ENCODE measurements at places on chromosomes 11 and 22. TPM values are rescaled to one million over a fixed set of nuclear protein-coding genes. Genes with fewer than 3 reads are reported as not detected.

- DNase-seq, result peak; percentile 98
Measured at GRCh38 chr11:73307323-73308002, 613 bp upstream of the ARHGEF17 start.

GRCh38 chr22:42920101-42920820, 63.2 kb upstream of the ARFGAP3 start:
- DNase-seq, result no peak

- DNase-seq, result no peak
Measured at GRCh38 chr22:49100316-49100715, 727.4 kb downstream of the BRD1 start.

DNA sequence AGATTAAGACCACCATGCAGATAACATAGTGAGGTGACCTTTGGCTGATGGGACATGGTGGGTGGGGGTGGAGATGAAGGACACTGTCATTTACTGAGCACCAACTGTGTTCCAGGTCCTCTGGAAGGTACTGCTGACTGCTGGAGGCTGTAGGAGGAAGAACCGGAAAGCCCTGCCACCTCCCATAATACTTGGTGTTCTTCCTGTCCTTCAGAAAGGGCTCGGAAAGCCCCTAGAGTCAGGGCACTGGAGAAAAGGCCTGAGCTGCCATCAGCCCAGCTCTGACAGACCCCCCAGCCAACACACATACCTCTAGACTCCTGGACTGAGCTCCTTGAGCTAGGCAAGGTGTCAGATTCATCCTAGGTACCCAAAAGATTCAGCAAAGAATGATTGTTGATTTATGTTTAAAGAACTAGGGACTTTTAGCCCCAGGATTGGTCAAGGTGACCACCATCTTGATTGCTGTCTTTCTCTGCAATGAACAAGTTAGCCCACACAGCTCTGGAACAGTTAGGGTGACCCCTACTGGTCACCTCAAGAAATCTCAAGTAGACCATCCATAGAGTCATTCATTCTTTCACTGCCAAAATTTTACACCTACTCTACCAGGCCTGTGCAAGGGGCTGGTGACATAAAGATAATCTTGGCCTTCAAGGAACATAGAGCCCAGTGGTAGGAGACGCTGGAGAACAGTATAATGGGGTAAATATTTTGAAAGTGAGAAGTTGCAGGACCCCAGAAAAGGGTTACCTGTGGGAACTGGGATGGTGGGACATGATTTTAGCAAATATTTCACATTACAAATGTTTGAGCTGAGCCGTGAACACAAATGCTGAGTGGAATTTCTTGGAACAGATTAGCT, 39.4 kb downstream of the IRAG1 start:
- no peak for DNase-seq

KCNJ11 gene
- total RNA-seq, result 17.5 TPM

DEFB131B gene
- not detected for total RNA-seq

BAIAP2L2 gene
- total RNA-seq, result 0.16 TPM

PRG3 gene
- total RNA-seq, result not detected

API5 gene
- total RNA-seq, result 38.8 TPM

MS4A15 gene
- not detected for total RNA-seq
